GM23338 (cell line): ENCODE measurements at places on chromosomes 11 and 22.

DNA sequence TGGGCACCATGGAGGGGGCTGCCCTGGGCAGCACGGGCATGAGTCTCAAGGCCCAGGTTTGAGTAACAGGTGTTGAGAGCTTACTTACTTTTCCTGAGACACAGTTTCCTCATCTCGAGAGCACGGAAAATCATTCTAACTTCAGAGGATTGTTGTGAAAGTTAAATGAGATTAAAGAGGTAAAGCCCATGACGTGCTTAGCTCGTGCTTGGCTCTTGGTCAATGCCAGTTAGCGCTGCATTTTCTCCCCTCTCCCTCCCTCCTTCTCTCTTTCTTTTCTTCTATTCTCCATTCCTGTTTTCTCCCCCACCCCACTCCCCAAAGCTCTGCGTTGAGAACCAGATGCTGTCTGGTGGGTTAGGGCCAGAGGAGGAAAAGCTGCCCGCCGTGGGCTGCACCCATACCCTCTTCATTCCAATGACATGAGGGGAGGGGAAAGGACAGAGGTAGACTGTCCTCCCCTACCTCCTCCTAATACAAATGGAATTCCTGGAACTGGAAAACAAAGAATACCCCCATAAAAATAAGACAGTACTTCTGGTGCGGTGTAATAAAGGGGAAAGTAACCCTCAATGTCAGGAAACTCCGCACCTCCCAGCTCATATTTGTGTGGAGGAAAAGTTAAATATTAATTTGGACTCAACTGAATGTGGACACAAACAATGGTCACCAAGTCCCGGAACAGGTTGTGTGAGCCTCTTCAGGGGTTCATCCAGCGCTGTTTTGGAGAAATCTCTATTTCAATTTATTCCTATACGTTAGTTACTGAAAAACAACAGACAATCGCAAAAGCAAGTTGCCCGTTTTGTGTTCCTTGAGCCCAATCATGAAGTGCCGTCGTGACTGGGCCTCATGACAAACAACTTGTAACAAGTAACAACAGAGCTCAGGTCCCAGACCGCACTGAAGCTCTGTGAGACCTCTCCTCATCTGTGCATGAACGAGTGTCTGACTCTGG, 54.8 kb upstream of the B3GAT1 start:
- no peak for DNase-seq

GRCh38 chr11:84250834-84251613, 964.9 kb upstream of the CCDC90B start:
- DNase-seq = no peak

DNA sequence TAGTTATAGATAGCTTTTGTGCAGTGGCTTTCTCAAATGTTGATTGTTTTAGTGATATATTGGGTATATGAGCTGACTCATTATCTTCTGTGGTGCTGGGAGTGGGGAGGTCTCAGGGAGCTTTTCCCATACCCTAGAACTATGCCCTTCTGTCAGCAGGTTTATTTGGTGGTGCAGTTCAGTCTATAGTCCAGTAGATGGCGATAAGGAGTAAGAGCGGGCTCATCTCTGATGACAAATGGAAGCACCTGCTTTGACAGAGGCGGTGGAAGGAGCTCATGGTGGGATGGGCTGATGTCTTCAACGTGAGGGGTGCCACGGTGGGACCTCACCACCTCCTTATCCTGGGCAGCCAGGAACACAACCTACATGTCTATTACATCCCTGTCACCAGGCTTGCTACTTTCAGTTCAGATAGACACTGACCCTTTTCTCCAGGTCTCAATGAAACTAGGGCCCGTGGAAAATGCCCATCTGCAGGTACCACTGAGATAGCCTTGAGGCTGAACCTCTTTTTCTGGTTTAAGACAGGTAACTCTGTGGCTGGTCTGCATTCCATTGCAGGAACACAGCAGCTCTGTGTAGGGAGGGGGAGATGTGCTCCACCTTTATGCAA, 13.0 kb upstream of the OR6A2 start:
- peak; percentile 77 for DNase-seq

GRCh38 chr22:40728731-40729189, 49.5 kb downstream of the MCHR1 start:
- DNase-seq = no peak

DNA sequence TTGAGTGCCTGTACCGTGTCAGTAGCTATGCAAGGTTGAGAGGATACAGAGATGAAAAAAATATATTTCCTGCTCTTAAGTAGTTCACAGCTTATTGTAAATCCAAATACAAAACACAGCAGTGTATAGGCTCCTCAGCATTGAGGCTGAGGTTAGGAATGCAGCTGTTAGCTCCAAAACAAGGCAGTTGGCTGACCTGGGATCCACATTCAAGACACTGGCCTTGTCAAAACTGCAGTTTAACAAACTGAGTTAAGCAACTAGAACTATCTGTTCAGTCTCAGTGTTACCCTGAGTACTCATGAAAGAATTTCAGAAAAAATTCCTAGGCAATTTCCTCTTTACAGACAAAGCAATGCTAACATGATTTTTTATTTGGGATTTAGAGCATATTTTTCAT, 42.8 kb downstream of the REXO2 start:
- DNase-seq = peak; percentile 41

GRCh38 chr11:132704781-132705375, 827.4 kb downstream of the OPCML start:
- no peak for DNase-seq

- DNase-seq = no peak
These were observed 6.9 kb downstream of the TNNT3 start for GRCh38 chr11:1926156-1927025.

DNA sequence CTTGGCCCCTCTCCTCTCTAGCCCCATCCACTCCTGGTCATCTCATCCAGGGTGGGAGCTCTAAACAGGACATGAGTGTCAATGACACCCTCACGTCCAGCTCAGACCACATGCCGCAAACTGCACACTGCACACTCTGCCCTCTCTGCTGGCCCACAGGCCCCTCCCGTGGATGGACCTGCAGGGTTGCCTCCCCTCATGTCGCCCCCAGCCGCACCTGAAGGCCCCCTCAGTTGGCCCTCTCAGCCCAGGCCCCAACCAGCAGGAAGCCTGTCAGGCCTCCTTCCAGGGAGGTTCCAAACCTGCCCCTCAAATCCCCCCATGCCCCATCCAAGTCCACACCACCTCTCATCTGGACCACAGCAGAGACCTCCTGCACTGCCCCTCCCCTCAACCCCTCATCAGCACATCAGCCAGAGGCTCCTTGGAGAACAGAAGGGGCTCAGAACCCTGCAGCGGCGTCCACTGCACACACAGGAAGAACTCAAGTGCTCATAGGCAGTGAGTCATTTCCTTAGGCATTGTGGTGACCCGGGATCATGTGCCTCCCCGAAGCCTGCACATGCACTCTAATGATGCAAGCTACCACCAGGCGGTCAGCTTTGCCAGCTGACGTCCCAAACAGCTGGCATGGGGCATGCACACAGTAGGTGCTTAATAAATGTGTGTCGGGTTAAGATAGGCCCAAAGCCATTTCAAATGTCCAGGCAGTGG, 12.9 kb upstream of the CDKN1C start:
- DNase-seq = no peak

DNA sequence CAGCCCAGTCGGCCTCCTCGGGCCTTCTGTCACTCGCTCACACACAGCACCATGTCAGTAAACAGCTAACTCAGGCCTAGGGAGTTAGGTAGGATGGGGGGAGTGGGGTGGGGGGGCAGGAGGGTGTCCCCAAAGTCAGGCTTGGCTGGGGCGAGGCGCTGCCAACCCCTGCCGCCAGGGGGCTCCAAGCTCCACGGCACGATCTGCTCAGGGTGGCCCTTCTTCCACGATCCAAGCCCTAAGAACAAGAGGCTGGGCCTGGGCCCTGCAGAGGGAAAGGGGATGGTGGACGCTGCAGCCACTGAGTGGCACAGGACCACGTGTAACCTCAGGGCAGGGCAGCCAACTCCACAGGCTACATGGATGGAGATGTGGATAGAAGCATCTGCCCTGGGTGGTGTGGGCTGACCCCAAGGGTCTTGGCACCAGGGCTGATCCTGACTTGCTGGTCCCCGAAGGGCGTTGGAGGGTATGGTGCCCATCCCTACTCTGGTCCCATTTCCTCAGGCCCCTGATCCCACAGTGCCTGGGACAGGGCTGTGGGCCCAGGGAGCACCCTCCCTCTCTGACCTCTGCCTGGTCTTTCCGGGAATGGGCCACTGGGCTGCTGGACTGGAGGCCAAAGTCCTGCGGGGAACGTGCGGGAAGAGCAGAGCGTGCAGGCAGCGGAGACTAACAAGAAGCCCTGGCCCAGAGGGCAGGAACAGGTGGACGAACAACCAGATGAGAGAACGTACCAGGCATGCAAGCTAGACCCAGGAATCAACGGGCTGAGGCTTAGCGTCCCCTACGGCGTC, 29.1 kb upstream of the TXNRD2 start:
- DNase-seq = peak; percentile 77

GRCh38 chr11:67656278-67656922, 5.9 kb upstream of the ACY3 start:
- DNase-seq = no peak

DNA sequence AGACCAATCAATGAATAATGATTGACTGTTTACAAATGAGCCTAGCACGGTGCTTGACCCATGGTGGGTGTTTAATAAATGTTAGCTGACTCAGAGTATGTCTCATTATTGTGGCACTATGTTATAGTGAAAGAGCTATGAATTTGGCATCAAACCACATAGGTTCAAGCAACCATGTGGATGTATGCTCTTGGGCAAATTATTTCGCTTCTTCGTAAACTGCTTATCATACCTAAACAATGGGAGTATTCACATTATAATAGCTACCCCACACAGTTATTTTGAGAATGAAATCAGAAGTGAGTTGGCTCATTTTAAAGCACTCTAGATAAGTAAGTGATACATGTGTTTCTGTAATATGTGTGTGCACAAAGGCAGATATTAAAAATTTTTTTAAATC, 118.7 kb upstream of the HSD17B12 start:
- DNase-seq = no peak

GRCh38 chr11:111745719-111746504, 20.3 kb downstream of the PPP2R1B start:
- no peak for DNase-seq

- DNase-seq = no peak
These were observed 601.3 kb downstream of the BUD13 start for GRCh38 chr11:116171271-116172140.

DNA sequence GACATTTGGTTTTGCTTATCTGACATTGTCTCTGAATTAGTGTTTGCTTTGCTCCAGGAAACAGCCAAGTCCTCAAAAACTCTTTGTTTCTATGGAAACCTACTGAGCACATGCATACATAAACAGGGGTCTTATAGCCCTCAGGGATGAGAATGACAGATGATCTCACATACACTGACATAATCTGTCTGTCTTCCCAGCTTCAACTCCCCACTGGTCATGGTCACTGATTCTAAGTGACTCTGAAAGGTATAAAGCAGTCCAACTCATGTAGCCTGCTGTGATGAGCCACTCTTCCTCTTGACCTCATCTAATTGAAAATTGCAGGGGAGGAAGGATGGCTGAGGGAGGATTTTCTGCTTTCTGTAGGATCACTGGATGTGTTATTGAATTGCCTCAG, 12.6 kb downstream of the ZNF143 start:
- DNase-seq = no peak

- no peak for DNase-seq
These were observed 26.1 kb upstream of the IGSF9B start for GRCh38 chr11:133982876-133983275.

DNA sequence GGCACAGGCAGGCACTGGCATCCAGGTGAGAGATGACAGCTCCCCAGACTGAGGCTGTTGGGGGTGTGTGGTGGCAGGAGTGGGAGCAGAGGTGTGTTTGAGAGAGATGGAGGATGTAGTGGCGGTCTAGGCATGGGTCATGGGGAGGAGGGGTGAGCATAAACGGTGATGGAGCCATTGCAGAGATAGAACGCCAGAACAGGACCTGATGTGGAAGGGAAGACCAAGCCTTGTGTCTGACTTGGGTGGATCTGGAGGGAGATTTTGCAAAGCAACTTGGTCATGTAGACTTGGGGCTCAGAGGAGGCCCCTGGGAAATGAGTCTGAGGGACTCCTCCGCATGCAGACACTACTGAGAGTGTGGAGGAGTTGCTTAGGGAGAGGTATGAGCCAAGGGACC, 50.0 kb upstream of the CLDN5 start:
- DNase-seq = no peak

DNA sequence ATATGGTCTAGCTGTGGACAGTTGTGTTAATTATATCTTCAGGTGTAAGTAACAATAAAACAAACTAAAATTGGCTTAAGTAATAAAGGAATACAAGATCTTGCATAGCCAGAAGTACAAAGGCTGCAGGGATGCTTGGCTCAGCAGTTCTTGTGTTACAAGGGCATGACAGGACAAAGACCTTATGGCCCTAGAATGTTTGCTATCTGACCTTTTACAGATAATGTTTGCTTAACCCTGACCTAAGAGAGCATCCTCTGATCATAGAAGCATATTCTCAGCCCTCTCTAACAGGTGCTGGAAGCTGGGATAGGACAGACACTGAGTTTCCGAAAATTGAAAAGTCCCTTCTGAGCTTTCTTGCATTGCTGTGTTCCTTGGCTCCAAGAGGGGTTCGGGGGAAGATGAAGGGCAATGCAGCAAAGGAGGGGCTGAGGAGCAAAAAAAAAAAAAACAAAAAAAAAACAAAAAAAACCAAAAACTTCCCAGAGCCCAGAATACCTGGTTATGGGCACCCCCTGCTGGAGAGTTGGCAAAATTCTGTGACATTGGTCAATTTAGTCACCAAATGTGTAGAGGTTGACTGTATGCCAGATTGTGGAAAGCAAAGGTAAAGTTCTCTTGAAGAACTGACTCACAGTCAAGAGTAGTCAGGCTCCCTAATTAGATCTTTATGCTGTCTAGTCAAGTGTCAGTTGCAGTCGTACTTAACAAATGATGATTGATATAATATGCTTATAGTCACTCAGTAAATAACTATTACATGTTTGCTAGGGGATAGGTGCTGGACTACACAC, 10.4 kb upstream of the HIKESHI start:
- peak; percentile 85 for DNase-seq

DNA sequence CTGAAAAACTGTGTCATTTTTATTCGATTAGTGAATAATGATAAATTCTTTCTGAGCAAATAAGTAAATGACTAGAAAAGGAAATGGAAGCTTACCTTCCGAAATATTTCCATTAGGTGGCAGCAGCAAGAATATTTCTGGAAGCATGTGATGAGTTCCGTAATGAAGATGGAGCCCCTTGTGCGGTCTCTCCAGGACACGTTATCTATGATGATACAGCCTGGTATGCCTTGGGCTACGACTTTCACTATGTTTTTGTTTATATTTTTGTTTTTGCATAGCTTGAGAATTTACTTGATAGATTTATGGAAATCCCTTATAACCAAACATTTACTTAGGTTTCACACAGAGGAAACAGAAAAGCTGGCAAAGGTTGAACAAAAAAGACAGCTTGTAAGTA, 25.7 kb downstream of the CASP5 start:
- no peak for DNase-seq

DNA sequence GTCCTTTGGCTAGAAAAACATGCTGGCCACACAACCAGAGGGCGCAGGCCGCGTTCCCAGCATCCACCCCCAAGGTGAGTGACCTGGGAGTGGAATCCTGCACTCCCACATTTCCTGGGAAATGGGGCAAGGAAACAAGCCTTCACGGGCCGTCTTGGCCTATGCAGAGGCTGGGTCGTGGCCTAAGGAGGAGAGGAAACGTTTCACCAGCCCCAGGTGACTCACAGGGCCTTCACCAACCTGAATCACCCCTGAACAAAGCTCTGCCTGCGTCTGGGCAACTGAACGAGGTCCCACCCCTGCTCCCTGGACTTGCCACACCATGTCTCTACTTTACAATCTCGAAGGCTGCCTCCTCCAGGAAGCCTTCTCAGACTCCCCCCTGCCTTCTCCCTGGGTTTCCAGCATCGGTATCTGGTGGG, 13.2 kb downstream of the MYH9 start:
- DNase-seq = no peak

GRCh38 chr22:46023558-46023981, 46.6 kb upstream of the WNT7B start:
- no peak for DNase-seq
